ENCODE measurements at places on chromosomes 5 and 9.

DNA sequence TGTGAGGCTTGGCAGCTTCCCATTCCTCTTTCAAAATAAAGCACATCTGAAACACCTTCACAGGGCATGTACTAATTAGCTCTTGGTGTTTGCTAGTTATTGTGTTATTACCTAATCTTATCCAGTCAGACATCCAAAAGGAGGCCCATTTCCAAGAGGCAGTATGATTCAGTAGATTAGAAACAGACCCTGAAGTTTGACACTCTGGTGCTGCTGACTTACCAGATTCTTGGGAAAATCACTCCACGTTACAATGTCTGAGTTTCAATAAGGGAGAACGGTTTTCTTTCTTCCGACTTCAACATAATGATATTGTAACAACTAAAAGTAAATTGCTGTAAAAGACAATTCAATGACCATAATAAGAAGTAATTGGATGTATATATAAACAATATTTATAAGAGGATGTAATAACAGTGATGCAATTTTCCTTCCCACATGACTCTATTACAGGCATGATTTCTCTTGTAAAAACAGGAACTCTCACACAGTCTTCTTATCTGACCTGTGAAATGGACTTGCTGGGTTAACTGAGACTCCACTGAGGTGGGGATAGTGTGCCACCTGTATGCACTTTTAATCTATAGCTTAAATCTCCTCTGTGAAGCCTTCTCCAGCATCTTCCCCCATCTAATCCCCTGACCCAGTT is 181.3 kb upstream of the ELL2 start:
- DNase-seq: peak; percentile 40
- no peaks in the 10 kb centered on the region for H3K36me3 ChIP-seq
- no peak overlapping the region for H3K27ac ChIP-seq
- no peak overlapping the region for H3K4me3 ChIP-seq
- no peaks in the 10 kb centered on the region for H3K27me3 ChIP-seq
- H3K4me1 ChIP-seq: no peaks in the 10 kb centered on the region

DNA sequence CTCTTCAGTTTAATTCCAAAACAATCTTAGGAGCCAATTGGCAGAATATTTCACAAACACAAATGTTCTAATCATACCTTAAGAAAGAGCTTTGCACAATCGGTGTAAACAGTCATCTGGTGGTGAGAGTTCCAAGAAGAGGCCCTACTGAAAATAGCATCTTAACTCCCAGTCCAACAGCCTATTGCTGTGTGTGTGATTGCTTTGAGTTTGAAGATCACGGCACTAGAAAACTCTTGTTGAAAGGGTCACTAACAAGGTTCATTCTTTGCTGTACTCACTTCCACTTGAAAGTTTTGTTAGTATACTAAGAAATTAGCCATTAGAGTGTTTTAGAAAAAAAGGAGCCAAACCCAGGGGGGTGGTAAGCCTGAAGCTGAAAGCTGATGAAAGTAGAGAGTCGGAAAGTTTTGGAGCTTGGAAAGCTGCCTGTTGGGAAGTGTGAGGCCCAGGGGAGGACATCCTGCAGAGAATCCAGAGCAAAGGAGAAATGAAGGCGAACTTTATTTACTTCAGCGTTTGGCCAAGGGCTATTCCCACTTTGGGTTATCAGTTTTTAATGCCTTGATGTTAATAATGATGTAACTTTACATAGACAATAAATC is 180.3 kb upstream of the GHR start:
- H3K4me3 ChIP-seq: no peak overlapping the region
- no peaks in the 10 kb centered on the region for H3K4me1 ChIP-seq
- H3K27ac ChIP-seq: peak overlapping the region; percentile 41
- H3K27me3 ChIP-seq: no peaks in the 10 kb centered on the region
- no peaks in the 10 kb centered on the region for H3K36me3 ChIP-seq

DNA sequence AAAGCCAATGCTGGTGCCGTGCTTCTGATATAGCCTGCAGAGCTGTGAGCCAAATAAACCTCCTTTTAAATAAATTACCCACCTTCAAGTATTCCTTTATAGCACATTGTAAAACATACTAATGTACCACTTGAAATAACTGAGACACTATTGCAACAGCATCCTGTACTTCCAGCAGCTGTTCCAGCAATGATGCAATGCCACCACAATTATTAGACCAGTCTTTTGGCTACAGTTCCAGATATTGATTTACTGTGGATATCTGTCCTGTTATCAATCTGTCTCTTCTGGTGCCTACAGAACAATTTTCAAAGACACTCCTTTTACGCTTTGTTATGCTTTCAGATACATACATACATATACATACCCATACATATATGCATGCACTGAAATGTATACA is 567.9 kb downstream of the TAF11L14 start:
- no peaks in the 10 kb centered on the region for H3K27me3 ChIP-seq
- H3K36me3 ChIP-seq: no peaks in the 10 kb centered on the region
- no peak overlapping the region for H3K4me3 ChIP-seq
- no peak for DNase-seq
- H3K27ac ChIP-seq: no peak overlapping the region

DNA sequence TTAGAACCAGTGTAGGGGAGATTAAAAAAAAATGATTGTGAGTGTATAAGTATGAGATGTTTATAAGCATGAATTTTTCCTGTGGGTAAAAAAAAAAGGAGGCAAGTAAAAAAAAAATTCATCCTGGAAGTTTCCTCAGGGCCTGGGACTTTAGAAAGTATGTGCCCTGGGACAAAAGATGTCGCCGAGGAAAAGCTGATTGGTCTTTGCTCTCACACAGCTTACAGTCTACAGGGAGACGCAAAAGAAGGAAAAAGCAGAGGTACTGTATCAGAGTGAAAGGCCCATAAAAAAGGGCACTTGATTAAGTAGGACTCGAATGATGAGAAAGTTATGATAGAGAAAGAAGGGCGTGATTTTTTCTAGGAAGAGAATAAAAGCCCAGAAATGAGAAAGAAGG is 501.4 kb upstream of the MEF2C start:
- H3K4me1 ChIP-seq: no peaks in the 10 kb centered on the region
- H3K4me3 ChIP-seq: no peak overlapping the region
- no peak overlapping the region for H3K27ac ChIP-seq
- DNase-seq: no peak
- no peaks in the 10 kb centered on the region for H3K27me3 ChIP-seq

DNA sequence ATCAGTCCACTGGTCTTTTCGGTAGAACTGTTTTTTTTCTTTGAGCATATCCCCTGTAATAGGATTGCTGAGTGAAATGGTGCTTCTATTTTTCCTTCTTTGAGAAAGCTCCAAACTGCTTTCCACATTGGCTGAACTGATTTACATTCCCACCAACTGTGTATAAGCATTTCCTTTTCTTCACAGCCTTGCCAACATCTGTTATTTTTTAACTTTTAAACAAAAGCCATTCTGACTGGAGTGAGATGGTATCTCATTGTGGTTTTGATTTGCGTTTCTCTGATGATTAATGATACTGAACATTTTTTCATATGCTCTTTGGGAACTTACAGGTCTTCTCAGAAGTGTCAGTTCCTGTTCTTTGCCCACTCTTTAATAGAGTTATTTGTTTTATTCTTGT is 764.7 kb downstream of the MTRR start:
- no peak for DNase-seq
- no peak overlapping the region for H3K4me3 ChIP-seq
- H3K27me3 ChIP-seq: no peaks in the 10 kb centered on the region
- H3K36me3 ChIP-seq: no peaks in the 10 kb centered on the region
- no peaks in the 10 kb centered on the region for H3K4me1 ChIP-seq
